Thymus (tissue), 14 donors: ENCODE measurements at places on chromosomes 11 and 22.
A peak's percentile ranks its signal among the peaks of the same experiment; 100 is the strongest.

DNA sequence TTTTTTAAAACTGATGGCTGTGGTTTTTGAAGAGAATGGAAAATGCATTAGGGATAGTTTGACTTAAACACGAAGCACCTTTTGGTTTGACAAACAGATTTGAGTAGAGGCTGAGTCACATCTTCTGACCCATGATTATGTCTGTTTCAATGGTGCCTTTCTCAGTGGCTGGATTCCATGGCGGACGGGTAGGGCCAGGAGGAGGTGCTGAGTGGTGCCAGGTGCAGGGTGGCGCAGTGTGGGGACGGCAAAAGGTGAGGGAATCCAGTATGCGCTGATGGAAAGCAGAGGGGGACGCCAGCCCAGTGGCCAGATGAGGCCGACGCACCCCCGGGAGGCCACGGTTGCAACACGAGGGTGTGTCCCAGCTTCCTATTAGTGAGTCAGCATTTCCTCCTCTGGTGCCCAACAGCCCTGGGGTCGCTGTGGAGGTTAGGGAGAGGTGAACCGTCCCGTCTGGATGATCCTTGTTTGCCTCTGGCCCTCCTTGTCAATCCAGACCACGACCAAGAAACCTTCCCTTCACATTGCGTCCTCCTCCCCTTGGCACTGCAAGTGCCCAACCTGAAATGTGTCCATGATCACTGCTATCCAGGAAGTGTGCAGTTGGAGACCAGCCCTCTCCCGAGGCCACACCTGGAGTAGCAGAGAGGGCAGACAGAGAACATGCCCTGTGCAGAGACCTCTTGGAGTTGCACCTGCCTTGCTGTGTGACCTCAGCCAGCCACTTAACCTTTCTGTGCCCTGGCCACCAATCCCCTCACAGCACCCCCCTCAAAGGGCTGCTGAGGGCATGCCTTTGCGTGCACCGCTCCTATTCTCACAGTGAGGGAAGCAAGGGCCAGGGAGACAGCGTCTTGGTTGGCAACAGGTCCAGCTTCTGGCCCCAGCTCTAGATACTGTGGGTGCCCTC, 32.5 kb upstream of the ATXN10 start:
- H3K36me3 ChIP-seq = no peaks in the 10 kb centered on the region
- no peaks in the 10 kb centered on the region for H3K27me3 ChIP-seq
- H3K4me1 ChIP-seq = peaks cover 12% of the 10 kb centered on the region
- no peak overlapping the region for H3K4me3 ChIP-seq
- no peak overlapping the region for H3K27ac ChIP-seq

DNA sequence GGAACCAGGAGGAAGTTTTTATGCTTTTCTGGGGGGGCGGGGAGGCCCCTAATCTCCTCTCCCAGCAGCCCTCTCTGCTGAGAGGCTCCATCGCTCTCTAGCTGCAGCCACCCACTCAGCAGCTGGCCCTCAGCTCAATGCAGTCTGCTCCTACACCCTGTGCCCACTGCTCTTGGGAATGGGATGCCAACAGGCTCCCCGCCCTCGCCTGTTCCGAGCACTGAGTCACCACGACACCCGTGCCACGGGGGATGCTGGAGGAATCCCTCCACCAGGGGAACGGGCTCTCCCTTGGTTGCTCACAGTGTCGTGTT, 23.5 kb upstream of the SUSD2 start:
- H3K27me3 ChIP-seq = no peaks in the 10 kb centered on the region
- peaks cover 49% of the 10 kb centered on the region for H3K36me3 ChIP-seq
- peak overlapping the region; percentile 75 for H3K4me3 ChIP-seq
- DNase-seq = no peak
- peak overlapping the region; percentile 70 for H3K27ac ChIP-seq

DNA sequence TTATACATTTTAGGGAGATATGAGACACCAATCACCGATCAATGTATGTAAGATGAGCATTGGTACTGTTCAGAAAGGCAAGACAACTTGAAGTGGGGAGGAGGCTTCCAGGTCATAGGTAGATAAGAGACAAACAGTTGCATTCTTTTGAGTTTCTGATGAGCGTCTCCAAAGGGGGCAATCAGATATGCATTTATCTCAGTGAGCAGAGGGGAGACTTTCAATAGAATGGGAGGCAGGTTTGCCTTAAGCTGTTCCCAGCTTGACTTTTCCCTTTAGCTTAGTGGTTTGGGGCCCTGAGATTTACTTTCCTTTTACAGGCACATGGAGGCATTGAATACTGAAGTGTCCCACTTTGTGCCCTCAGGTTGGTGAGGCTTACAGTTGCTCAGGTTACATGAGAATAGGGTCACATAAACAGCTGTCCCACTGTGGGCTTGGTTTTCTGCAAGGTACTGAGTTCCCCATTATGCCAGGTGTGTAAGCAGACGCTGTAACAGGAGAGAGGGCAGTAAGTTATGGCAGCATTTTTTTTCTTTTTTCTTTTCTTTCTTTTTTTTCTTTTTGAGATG, 129.8 kb upstream of the SERPIND1 start:
- H3K4me3 ChIP-seq = no peak overlapping the region
- H3K4me1 ChIP-seq = no peaks in the 10 kb centered on the region
- H3K36me3 ChIP-seq = no peaks in the 10 kb centered on the region
- no peak overlapping the region for H3K27ac ChIP-seq
- DNase-seq = no peak

- H3K4me1 ChIP-seq = peaks cover 5% of the 10 kb centered on the region
- H3K36me3 ChIP-seq = no peaks in the 10 kb centered on the region
- no peaks in the 10 kb centered on the region for H3K27me3 ChIP-seq
- DNase-seq = no peak
- no peak overlapping the region for H3K27ac ChIP-seq
These were observed 11.4 kb downstream of the DGAT2 start for GRCh38 chr11:75779960-75780359.

DNA sequence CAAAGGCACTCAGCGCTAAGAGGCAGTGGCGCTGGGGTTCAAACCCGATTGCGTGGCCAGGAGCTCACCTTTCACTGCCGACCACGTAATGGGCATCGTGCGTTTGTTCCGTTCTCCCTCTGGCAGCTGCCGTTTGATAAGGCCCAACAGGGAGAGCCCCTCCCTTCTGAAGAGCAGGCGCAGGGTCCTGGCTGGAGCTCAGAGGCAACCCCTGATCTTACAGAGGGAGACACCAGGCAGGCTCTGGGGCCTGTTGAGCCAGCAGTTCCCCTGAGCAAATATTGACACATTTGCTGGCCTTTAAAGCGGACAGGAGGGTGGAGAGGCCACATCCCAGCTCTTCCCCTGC, 11.7 kb upstream of the C1QTNF6 start:
- no peak for DNase-seq
- H3K27ac ChIP-seq = peak overlapping the region; percentile 90
- H3K27me3 ChIP-seq = no peaks in the 10 kb centered on the region

- no peak overlapping the region for H3K27ac ChIP-seq
- no peaks in the 10 kb centered on the region for H3K36me3 ChIP-seq
- H3K4me1 ChIP-seq = peaks cover 5% of the 10 kb centered on the region
- no peak for DNase-seq
- no peak overlapping the region for H3K4me3 ChIP-seq
- H3K27me3 ChIP-seq = no peaks in the 10 kb centered on the region
These were observed 63.1 kb downstream of the RPUSD4 start for GRCh38 chr11:126148317-126148716.

GRCh38 chr22:21972293-21972779, 10.3 kb downstream of the TOP3B start:
- H3K36me3 ChIP-seq = peaks cover 77% of the 10 kb centered on the region
- no peak overlapping the region for H3K27ac ChIP-seq
- no peak overlapping the region for H3K4me3 ChIP-seq
- H3K27me3 ChIP-seq = no peaks in the 10 kb centered on the region
- no peak for DNase-seq

DNA sequence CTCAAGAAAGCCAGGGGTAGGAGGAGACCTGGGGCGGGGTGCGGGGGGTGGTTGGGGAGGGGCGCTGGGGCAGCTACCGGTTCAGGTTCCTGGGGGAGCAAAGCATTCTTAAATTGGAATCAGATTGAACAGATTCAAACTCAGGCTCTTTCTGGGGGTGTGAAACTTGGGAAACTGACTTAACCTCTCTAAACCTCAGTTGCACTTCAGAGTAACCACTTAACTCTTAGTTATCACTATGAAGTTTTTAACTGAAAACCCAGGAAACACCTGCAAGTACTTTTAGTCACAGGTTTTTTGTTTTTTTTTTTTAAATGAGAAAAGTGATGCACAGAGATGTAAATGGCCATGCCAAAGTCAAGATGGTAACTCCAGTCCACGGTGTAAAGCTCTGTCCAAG, 72.0 kb downstream of the RCN1 start:
- H3K4me3 ChIP-seq = no peak overlapping the region
- H3K4me1 ChIP-seq = peaks cover 13% of the 10 kb centered on the region
- no peaks in the 10 kb centered on the region for H3K36me3 ChIP-seq
- H3K27me3 ChIP-seq = no peaks in the 10 kb centered on the region
- DNase-seq = no peak

GRCh38 chr11:13487661-13488030, 8.2 kb downstream of the PTH start:
- H3K4me3 ChIP-seq = peak overlapping the region; percentile 22
- no peak for DNase-seq
- no peak overlapping the region for H3K27ac ChIP-seq
- no peaks in the 10 kb centered on the region for H3K4me1 ChIP-seq
- H3K27me3 ChIP-seq = no peaks in the 10 kb centered on the region
- no peaks in the 10 kb centered on the region for H3K36me3 ChIP-seq

- no peaks in the 10 kb centered on the region for H3K27me3 ChIP-seq
- H3K4me3 ChIP-seq = no peak overlapping the region
- H3K4me1 ChIP-seq = no peaks in the 10 kb centered on the region
- H3K27ac ChIP-seq = no peak overlapping the region
- no peak for DNase-seq
These were observed 49.5 kb downstream of the VSIG10L2 start for GRCh38 chr11:125995313-125995712.

- no peaks in the 10 kb centered on the region for H3K36me3 ChIP-seq
- H3K27me3 ChIP-seq = no peaks in the 10 kb centered on the region
- H3K27ac ChIP-seq = no peak overlapping the region
- no peaks in the 10 kb centered on the region for H3K4me1 ChIP-seq
- DNase-seq = no peak
- no peak overlapping the region for H3K4me3 ChIP-seq
These were observed 12.1 kb upstream of the MYO7A start for GRCh38 chr11:77115956-77116355.

DNA sequence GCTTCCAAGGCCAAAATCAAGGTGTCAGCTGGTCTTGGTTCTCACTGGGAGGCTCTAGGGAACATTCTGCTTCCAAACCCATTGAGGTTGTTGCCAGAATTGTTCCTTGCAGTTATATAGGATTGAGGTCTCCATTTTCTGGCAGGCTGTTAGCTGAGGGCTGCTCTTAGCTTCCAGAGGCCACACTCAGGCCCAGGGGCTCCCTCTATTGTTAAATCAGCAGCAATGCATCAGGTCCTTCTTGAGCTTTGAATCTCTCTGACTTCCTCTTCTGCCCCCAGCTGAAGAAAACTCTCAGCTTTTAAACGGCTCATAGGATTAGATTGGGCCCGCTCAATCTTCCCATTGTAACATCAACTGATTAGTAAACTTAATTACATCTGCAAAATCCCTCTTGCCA, 39.3 kb upstream of the BSX start:
- no peaks in the 10 kb centered on the region for H3K4me1 ChIP-seq
- no peaks in the 10 kb centered on the region for H3K36me3 ChIP-seq
- H3K4me3 ChIP-seq = no peak overlapping the region
- peak; percentile 10 for DNase-seq

- H3K36me3 ChIP-seq = no peaks in the 10 kb centered on the region
- no peak for DNase-seq
- no peak overlapping the region for H3K27ac ChIP-seq
- no peaks in the 10 kb centered on the region for H3K27me3 ChIP-seq
These were observed 30.7 kb downstream of the TIMP3 start for GRCh38 chr22:32832174-32832573.

- no peak for DNase-seq
- H3K4me1 ChIP-seq = peaks cover 17% of the 10 kb centered on the region
These were observed 20.1 kb upstream of the CD44 start for GRCh38 chr11:35118906-35119305.

GRCh38 chr11:133522344-133522743, 10.0 kb downstream of the OPCML start:
- no peaks in the 10 kb centered on the region for H3K27me3 ChIP-seq
- no peak overlapping the region for H3K4me3 ChIP-seq
- DNase-seq = no peak
- H3K4me1 ChIP-seq = no peaks in the 10 kb centered on the region

GRCh38 chr11:115439385-115439784, 64.8 kb downstream of the CADM1 start:
- no peaks in the 10 kb centered on the region for H3K36me3 ChIP-seq
- H3K4me3 ChIP-seq = no peak overlapping the region
- DNase-seq = no peak
- H3K4me1 ChIP-seq = no peaks in the 10 kb centered on the region
- H3K27ac ChIP-seq = no peak overlapping the region

- DNase-seq = no peak
- peak overlapping the region; percentile 98 for H3K27ac ChIP-seq
- H3K4me3 ChIP-seq = peak overlapping the region; percentile 97
- no peaks in the 10 kb centered on the region for H3K27me3 ChIP-seq
- H3K4me1 ChIP-seq = peaks cover 12% of the 10 kb centered on the region
- no peaks in the 10 kb centered on the region for H3K36me3 ChIP-seq
These were observed 1.4 kb downstream of the PCF11 start for GRCh38 chr11:83158357-83158786.

DNA sequence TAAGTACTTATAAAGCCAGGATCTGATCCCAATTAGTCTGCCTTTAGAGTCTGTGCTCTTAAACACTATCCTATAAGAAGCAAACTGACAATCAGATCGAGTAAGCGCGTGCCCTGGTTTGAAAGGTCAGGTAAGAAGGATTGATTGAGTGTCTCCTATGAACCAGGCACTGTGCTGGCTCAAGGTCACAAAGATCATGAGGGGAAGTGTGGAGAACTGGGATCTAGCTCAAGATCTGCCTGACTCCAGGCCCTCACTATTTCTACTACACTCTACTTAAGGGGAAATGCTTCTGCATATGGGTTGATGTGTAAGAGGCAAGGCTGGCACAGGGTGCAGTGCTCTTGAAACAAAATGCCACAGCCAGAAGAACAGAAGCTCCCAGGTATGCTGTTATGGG, 77.0 kb downstream of the ME3 start:
- no peak overlapping the region for H3K4me3 ChIP-seq
- no peaks in the 10 kb centered on the region for H3K36me3 ChIP-seq
- H3K27me3 ChIP-seq = no peaks in the 10 kb centered on the region
- H3K27ac ChIP-seq = no peak overlapping the region
- H3K4me1 ChIP-seq = no peaks in the 10 kb centered on the region
- no peak for DNase-seq

DNA sequence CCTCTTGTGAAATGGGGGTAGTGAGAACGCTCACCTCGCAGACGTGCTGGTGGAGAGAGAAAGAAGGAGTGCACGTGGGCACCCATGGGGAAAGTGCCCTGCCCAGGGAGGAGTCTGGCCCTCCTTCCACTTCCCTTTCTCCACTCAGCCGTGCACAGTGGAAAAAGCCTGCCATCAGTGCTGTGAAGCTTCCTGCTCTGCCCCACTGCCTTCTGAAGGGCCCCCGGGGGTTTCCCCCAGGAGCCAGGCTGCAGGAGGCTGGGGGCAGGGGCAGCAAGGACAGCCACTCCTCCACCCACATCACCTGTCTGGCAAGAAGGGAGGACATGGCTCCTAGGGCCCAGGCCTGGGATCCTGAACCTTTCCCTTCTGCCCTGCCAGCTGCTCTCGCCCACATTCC, 7.6 kb downstream of the TP53I11 start:
- no peaks in the 10 kb centered on the region for H3K27me3 ChIP-seq
- H3K4me1 ChIP-seq = peaks cover 16% of the 10 kb centered on the region
- H3K27ac ChIP-seq = no peak overlapping the region
